CD4-positive, alpha-beta T cell (primary cell): ENCODE measurements at places on chromosomes 7 and 10.

- H3K4me3 ChIP-seq: no peak overlapping the region
- H3K27me3 ChIP-seq: no peaks in the 10 kb centered on the region
- H3K4me1 ChIP-seq: no peaks in the 10 kb centered on the region
- H3K36me3 ChIP-seq: no peaks in the 10 kb centered on the region
- no peak overlapping the region for H3K27ac ChIP-seq
Observed at GRCh38 chr7:74586258-74587175, 71.0 kb upstream of the GTF2I start.

GRCh38 chr7:26156451-26157420, 4.7 kb downstream of the NFE2L3 start:
- peak overlapping the region; percentile 53 for H3K27ac ChIP-seq
- peak overlapping the region; percentile 40 for H3K4me3 ChIP-seq
- H3K36me3 ChIP-seq: no peaks in the 10 kb centered on the region
- no peak for DNase-seq
- H3K4me1 ChIP-seq: peaks cover 63% of the 10 kb centered on the region
- no peaks in the 10 kb centered on the region for H3K27me3 ChIP-seq

DNA sequence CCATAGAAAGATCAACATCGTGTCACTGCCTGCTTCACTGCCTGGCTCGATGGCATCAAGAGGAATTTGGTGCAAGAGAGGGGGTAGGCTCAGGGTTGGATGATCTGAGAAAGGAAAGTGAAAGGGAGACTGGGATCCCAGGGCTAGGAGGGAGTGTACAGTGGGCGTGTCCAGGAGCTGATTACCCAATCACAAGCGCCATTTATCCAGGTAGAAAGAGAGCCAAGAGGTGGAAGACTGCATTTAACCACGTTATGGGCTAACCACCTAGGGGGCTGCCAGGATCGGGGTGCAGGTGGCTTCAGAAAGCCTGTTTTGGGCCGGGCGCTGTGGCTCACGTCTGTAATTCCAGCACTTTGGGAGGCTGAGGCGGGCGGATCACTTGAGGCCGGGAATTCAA, 10.3 kb downstream of the PODXL start:
- H3K4me1 ChIP-seq: no peaks in the 10 kb centered on the region
- no peaks in the 10 kb centered on the region for H3K36me3 ChIP-seq
- H3K27ac ChIP-seq: no peak overlapping the region
- DNase-seq: no peak

GRCh38 chr7:741191-741671, 14.2 kb upstream of the PRKAR1B start:
- H3K27me3 ChIP-seq: no peaks in the 10 kb centered on the region
- no peak for DNase-seq
- no peak overlapping the region for H3K4me3 ChIP-seq
